Inflammatory macrophage treated with lipopolysaccharide for 1 hour (primary cell): ENCODE measurements at places on chromosomes 7 and 10.
A peak's percentile ranks its signal among the peaks of the same experiment; 100 is the strongest.

GRCh38 chr7:108395426-108395825, 60.8 kb downstream of the NRCAM start:
- DNase-seq = no peak

DNA sequence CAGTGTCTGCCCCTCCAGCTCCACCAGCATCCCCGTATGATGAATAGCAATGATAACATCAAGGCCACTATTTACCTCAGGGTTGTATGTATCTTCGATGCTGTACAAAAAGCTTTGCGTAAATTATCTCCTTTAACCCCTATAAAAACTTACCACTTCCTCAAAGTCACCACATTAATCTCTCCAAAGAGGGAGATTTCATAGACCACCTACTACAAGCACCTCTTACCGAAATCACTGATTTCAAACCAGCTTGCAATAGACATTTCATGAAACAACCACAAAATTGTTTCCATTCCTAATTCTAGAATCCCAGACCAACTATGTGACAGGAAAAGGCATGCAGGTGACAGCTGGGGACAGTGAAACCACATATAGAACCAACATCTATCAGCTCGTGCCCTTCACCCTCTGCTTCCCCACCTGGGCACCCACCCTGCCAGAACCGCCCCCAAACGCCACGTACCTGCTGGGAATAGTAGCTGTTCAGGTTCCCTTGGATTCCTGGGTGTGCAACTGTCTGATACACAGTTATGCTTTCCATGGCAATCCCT, 20.1 kb upstream of the MMP21 start:
- no peak for DNase-seq

- DNase-seq = no peak
Observed at GRCh38 chr10:121590772-121591171, 7.5 kb downstream of the FGFR2 start.

GRCh38 chr7:14745076-14745475, 157.5 kb downstream of the DGKB start:
- DNase-seq = no peak

DNA sequence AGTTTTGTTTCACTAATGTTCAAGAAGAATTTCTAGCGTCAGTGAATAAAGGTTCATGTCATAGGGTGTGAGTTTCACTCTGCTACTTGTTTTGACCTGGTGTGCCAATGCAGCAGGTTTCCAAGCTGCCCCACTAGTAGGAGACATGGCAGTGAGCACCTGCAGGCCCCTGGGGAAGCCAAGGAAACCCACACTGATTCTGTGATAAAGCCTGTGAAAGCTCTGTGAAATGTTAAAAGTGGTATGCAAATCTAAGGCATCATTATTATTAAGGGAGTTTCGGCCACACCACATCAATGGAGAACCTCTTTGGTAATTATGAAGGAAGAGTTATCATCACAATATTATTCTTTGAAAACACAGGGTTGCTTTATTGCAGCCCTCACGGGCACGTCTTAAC, 46.4 kb downstream of the ABCB5 start:
- no peak for DNase-seq

DNA sequence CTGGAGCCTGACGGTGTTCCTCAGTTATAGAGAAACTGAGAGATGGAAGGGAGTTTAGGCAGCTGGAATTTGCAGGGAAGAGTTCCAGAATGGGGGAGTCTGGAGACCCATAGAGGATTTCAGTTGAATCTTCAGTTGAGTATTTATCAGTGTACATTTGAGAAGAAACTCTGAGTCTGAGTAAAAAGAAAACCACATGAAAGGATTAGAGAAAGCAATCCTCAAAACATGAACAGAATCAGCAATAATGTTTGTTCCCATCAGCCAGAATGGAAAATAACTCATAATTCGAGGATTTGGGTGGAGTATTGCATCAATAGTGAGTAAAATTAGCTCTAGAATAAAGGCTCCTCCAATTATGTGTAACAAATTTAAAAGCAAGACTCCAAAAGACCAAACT, 130.0 kb upstream of the AHR start:
- no peak for DNase-seq

DNA sequence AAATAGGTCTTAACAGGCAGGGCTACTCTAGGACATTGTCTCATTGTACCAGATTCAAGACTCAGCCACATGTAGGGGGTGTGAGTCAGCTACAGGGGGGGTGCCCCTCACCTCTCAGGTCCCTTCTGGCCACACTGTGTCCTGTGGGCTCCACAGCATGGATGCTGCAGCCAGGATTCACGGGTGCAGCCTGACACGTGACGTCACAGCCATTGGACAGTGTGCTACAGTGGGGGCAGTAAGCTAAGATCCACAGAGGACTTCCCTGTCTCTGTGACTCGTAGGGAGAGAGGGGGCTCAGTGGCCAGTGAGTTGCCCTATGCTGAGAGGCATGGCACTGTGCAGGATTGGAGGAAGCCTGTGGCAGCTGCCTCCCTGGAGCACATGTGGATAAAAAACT, 77.9 kb downstream of the TMEM178B start:
- DNase-seq = no peak

GRCh38 chr10:24642921-24643678, 80.6 kb downstream of the ARHGAP21 start:
- peak; percentile 71 for DNase-seq

DNA sequence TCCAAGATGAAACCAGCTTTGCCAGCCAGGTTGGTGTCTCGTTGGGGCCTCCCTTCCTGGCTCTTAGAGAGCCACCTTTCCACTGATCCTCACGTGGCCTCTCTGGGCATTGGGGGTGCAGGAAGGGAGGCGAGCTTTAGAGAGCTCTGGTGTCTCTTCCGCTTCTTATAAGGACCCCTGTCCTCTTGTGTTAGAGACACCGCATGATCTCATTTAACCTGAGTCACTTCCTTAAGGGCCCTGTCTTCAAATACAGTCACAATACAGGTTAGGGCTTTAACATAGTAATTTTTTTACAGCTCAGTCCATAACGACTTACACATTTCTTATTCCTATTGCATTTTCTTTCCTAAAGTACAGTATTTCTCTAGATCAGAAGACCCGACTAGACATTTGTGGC, 535.8 kb downstream of the SDK1 start:
- DNase-seq = no peak

GRCh38 chr7:158765020-158765419, 60.4 kb upstream of the NCAPG2 start:
- DNase-seq = no peak

DNA sequence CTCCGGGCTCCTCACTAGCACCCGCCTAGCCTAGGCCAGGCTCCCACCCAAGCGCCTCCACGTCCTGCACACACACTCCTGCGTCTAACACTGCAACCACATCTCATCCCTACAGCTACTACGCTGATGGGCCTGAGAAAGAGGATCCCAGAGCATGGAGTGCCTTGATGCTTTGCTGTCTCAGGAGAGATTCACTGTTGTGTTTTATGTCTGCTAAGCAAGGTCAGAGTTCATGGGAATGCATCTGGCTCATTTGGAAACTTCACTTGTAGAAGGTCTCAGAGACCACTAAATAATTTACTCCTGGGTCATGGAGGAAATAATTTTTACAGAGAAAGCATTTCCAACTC, 88.7 kb downstream of the SLIT1 start:
- no peak for DNase-seq

- DNase-seq = no peak
Observed at GRCh38 chr7:34191162-34191561, 285.8 kb downstream of the BMPER start.

- DNase-seq = no peak
Observed at GRCh38 chr10:70920519-70920918, 32.2 kb upstream of the PCBD1 start.

DNA sequence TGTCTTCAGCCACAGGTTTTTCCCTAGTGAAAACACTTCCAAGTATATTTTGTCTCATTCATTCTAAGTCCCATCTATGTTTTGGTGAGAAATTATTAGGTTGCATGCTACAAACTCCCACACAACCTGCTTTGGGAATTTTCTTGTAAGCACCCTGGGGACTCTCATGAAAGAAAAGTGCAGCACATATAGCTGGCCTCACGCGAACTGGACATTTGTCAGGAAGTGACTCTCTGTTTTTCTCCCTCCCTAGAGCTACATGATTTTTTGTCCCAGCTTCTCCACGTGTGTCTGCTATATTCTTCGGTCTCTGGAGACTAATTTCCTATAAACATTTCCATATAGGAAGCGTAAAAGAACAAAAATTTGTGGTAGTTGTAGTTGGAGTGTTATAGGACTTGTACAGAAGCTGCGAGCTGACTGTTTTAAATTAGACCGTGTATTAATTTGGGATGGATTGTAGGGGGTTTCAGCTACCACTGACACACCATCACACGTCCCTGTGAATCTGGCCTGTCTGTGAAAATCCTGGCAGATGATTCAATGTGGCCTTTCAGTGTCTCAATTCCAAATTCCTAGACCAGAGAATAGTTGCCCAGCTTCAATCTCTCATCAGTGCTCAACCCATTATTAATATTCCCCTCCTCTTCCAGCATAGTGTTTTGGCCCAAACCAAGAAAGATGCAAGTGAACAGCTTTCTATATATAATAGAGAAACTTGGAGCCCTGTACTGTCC, 40.2 kb downstream of the ARL4A start:
- no peak for DNase-seq

DNA sequence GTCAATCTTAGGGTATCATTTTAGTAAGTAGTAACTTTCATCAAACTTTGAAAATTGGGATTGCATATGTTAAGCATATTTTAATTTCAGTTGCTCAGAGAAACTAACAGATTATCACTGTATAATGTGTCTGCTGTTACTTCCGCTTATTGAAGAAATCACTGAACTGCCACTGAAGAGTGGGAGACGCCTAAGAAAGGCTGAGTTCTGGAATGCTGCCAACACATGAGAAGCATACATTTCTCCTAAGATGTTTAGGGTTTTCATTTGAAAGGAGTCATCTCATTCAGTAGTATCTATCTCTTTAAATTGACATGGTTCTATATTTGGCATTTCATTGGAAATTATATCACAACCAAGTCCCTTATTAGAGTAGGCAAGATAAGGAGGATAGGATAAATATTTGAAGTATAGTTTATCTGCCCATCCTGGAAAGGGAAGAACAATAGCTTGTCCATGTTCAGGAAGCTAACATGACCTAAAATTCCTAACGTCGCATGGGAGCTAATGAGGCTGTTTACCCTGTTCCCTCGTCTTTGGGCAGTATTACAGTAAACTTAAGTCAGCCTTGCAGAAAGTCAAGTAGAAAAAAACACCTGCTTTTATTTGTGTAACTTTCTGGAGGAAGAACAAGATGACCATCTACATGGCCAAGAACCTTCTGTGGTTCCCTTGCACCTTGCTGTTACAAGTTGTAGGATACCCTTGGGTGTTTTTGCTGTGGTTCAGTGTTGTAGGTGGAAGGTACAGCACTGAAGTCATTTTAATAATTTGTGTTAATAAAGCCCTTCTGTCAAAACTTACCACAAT, 67.3 kb downstream of the NHLRC2 start:
- DNase-seq = peak; percentile 31

DNA sequence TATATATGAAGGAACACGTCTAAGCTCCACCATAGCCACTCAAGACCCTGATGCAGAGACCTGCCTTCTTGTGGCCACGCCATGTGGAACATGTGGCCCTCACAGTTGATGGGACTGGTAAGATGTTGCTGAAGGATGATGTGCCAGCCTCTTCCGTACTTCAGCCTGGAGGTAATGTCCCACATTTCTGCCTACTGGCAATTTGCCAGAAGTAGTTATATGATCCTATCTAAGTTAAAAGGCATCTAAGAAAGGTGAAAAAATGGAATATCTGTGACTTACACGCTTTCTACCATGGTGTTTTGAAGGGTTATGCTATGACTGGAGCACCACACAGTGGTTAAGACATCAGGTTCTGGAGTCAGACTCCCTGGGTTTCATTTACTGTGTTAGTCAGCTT, 948.7 kb upstream of the GHITM start:
- DNase-seq = no peak

DNA sequence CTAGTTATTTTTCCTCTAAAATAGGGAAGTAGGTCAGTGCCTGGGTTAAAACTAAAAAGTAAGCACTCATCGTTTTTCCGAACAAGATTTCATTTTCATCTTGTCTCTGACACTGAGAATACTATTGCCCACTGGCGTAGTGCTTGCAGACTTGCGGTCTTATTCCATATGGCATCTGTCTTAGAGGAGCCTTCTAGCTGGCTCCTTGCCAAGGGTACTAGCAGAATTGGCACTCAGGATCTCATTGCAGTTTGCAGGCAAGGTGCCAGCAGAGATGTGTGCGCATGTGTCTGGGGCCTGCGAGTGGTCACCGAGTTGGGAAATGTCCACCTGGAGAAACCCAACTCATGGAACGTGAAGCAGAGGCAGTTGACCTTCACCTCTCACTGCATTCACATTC, 143.4 kb downstream of the CELF2 start:
- DNase-seq = peak; percentile 46

DNA sequence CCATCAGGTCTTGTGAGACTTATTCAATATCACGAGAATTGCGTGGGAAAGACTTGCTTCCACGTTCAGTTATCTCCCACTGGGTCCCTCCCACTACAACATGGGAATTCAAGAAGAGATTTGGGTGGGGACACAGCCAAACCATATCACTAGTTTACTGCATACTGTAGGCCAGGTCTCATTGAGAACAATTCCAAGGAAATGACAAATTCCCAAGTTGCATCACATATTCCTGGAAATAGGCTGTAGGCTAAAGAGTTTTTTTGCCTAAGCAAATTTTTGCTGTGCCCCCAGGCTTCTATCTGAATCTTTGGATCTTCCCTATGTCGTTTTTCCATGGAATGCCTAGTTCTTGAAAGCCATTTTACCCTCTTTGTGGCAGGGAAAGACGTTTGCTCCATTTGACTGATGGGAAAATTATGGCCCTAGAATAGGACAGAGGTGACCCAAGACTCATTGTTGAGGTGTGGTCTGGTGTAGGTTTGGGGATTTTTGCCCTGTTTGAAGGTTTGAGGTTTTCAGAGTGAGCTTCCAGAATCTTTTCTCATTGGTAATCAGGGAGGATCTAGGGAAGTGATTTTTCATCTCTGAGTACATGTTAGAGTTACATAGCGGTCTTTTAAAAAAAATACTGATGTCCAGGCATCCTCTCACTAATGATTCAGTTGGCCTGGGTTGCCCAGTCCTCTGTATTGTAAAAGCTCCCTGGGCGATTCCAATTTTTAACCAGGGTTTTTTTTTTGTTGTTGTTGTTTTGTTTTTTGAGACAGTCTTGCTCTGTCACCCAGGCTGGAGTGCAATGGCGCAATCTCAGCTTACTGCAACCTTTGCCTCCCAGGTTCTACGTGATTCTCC, 44.4 kb downstream of the TACR2 start:
- peak; percentile 48 for DNase-seq

DNA sequence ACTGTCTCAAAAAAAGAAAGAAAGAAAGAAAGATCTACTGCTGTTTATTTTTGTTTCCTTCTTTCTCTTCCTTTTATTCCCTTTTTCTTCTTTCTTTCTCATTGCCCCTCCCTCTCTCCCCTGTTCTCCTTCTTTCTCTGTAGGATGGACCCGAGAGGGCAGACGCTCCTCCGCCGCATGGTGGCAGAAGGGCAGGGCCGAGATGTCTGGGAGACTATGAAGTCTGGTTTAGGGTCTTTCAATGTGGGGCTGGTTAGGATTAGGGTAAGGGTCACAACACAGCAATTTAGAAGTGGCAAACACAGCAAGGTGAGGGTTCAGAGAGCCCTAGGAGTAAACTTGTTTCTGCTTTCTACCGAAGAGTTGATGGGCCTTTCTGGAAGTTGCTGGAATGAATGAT, 45.7 kb upstream of the RASGEF1A start:
- no peak for DNase-seq
